Glutamatergic neuron (in vitro differentiated cells): ENCODE measurements at places on chromosomes 2 and 18.

GRCh38 chr2:42239811-42240210 lies 70.7 kb downstream of the EML4 start:
- no peak for DNase-seq

GRCh38 chr2:48824116-48824515 lies 68.6 kb upstream of the LHCGR start:
- DNase-seq = no peak

DNA sequence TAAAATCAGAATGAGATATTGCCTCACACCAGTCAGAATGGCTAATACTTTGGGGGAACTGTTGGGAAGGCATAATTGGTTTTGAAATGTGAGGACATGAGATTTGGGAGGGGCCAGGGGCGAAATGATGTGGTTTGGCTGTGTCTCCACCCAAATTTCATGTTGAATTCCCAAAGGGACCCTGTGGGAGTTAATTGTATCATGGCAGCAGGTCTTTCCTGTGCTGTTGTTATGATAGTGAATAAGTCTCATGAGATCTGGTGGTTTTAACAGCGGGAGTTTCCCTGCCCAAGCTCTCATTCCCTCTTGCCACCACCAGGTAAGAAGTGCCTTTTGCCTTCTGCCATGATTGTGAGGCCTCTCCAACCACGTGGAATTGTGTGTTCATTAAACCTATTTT lies 59.6 kb downstream of the CSRNP3 start:
- no peak for DNase-seq

DNA sequence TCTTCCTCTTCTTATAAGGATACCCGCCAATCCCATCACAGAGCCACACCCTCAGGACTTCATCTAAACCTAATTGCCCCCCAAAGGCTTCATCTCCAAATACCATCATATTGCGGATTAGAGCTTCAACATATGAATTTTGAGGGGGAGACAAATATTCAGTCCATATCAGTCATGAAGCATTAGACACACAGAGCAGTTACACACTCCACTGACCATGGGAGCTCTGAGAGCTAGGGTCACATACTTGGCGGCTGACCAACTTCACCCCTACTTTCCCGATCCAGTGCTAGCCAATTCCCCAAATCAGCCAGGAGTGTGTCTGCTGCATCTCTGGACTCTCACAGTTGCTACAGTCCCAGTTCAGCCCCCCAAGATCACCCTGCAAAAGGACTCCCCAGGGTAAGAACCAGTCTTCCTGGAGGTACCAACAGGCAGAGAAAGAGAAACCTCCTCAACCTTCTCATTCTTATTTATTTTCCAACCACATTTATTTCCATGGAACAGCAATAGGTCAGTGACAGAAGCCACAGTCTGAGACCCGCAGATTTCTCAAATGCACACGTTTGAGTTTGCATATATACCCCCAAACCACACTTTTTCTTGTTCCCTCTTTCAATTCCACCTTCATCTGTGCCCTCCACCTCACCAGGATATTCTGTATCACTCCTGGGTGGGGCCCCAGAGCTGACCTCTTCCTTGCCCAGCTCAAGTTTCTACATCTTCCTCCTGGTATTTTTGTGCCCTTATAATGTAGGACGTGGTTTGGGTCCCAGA lies 33.3 kb downstream of the SPP2 start:
- no peak for DNase-seq
